Mesenchymal stem cell (in vitro differentiated cells and primary cell): ENCODE measurements at places on chromosomes 2 and 18.

DNA sequence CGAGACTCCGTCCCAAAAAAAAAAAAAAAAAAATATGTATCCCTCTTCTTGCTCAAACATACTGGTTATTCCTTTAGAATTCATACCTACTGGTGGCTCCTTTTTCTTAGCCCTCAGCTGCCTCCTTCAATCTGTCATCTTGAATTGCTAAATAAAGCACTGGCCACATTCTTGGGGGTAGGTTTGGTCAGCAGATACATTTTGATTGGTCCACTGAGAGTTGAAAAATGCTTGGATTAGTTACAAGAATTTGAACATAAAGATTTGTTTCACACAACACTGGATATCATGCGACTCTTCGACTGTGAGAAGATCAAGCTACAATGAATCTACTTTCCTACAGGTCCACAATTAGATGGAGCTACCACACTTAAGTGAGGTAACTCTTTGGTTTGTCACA, 906.1 kb upstream of the SLC39A10 start:
- no peaks in the 10 kb centered on the region for H3K36me3 ChIP-seq
- H3K27me3 ChIP-seq, result no peaks in the 10 kb centered on the region
- no peaks in the 10 kb centered on the region for H3K4me1 ChIP-seq
- DNase-seq, result no peak
- no peak overlapping the region for H3K27ac ChIP-seq

GRCh38 chr2:127056631-127057370, 50.2 kb downstream of the BIN1 start:
- peaks cover 74% of the 10 kb centered on the region for H3K36me3 ChIP-seq
- H3K27me3 ChIP-seq, result no peaks in the 10 kb centered on the region
- H3K4me1 ChIP-seq, result peaks cover 17% of the 10 kb centered on the region

GRCh38 chr2:44510246-44510645, 148.5 kb downstream of the CAMKMT start:
- H3K27me3 ChIP-seq, result no peaks in the 10 kb centered on the region
- no peak overlapping the region for H3K27ac ChIP-seq
- no peaks in the 10 kb centered on the region for H3K36me3 ChIP-seq
- DNase-seq, result no peak

DNA sequence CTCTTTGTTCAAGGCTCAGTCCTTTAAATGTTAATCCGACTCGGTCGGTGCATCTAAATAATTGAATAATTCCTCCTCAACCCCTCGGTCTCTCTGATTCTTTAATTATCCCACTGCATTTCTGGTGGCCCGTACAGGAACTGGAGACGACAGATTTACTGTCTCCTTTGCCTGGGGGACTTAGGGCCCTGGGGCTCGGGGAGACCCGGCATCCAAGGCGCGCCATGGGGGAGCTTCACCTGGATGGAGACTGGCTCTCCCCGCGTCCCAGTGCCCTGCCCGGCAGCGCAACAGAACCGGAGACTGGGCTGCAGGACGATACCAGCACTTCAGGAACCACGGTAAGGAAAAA, 47.7 kb upstream of the SELENOI start:
- DNase-seq, result no peak
- no peak overlapping the region for H3K27ac ChIP-seq
- no peaks in the 10 kb centered on the region for H3K36me3 ChIP-seq
- H3K27me3 ChIP-seq, result no peaks in the 10 kb centered on the region
- no peak overlapping the region for H3K4me3 ChIP-seq

GRCh38 chr2:20107776-20108175, 56.3 kb upstream of the LAPTM4A start:
- no peak overlapping the region for H3K27ac ChIP-seq
- no peaks in the 10 kb centered on the region for H3K27me3 ChIP-seq
- peaks cover 10% of the 10 kb centered on the region for H3K4me1 ChIP-seq
- DNase-seq, result peak; percentile 54
